ENCODE measurements at places on chromosomes 11 and 22.

GRCh38 chr11:12523180-12523924 lies 146.0 kb downstream of the PARVA start:
- no peak for DNase-seq

- DNase-seq = no peak
Measured at GRCh38 chr11:124669193-124669592, 4.3 kb downstream of the SIAE start.

GRCh38 chr11:118645066-118645715 lies 34.3 kb downstream of the TREH start:
- no peak for DNase-seq

- no peak for DNase-seq
Measured at GRCh38 chr11:16786131-16786530, 47.7 kb downstream of the C11orf58 start.

- no peak for DNase-seq
Measured at GRCh38 chr22:33842421-33843094, 77.7 kb downstream of the LARGE1 start.

DNA sequence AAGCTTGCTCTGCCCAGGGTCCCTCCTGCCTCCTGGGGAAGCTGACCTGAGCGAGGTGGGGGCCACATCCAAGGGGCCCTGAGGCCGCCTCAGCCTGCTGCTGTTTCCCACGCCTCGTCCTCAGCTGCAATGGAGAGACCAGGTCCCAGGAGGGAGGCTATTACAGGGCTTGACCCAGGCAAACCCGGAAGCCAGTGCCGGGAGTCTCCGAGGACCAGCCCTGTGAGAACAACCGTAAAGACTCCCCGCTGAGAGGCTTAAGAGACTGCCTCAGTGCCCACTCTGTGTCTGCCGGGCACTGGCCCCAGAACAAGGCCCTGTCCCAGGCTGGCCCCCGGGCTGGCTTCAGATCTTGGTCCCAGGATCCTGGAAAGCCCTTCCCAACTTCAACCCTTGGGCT lies 124.3 kb upstream of the FGF3 start:
- no peak for DNase-seq

DNA sequence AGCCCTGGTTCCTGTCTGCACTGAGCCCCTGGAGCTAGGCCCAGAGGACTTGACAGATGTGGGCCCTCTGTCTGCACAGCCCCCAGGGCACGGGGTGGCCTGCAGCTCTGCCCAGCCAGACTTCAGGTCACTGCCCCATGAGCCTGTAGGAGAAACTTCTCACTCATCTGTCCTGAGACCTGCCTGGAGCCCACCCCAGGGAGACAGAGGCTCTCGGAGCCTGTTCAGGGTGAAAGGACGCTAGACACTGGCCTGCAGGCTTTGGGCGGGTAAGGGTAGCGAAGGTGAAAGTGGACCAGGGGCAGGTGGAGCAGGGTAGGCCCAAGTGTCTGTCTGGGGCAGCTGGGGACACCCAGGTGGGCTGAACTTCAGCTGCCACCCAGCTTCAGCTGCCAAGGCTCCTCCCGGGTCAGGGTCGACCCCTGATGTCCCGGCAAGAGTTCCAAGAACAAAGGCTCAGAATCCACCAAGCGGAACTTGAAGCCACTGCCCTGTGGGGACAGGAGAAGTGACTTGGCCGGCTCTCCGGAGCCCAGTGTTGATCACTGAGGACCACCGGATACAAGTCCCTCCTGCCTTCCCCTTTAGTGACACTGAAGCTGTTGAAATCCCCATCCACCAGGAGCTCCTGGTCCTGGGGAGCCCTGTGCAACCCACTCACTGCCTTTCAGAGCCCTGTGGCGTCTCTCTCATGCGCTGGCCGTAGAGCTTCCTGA lies 90.3 kb downstream of the KCNQ1 start:
- peak; percentile 4 for DNase-seq

GRCh38 chr11:132844956-132845696 lies 687.2 kb downstream of the OPCML start:
- DNase-seq = no peak

GRCh38 chr11:62172294-62172693 lies 17.7 kb upstream of the SCGB1D1 start:
- no peak for DNase-seq

DNA sequence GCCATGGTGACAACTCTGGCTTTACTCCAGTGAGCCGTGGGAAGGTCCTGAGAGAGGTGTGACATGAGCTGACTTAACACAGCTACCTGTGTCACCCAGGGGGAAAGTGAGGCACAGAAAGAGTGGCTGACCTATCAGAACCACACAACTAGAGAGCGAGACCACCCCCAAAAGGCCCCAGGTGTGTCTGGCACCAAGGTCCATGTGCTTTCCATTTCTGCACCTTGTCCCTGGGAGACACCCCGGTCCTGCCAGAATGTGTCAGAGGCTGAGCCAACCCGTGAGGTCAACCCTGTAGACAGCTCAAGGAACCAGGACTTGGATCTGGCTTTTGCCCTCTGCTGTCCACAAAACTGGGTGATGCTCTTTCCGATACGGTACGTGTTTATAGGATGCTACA lies 9.8 kb downstream of the MAFF start:
- DNase-seq = no peak

DNA sequence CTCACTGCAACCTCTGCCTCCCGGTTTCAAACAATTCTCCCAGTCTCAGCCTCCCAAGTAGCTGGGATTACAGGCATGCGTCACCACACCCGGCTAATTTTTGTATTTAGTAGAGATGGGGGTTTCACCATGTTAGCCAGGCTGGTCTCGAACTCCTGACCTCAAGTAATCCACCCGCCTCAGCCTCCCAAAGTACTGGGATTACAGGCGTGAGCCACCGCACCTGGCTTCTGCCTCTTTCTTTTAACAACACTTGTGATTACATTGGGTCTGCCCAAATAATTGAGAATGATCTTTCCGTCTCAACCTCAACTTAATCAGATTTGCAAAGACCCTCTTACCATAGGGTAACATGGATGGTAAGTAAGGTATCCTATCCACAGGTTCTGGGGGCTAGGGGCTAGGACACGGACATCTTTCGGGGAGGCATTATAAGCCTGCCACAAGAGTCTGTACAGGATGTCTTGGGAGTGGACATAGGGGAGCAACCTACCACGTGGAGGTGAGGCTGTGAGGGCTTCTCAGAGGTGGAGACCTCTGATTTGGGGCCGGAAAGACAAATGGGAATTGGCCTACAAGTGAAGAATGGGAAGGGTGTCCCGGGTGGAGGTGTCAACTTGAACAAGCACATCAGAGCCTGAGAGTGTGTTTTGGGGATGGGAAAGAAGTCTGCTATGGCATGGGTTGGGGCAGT lies 2.7 kb upstream of the CBX6 start:
- DNase-seq = no peak

- DNase-seq = no peak
Measured at GRCh38 chr11:108857382-108857781, 192.5 kb downstream of the DDX10 start.
